Vagina (tissue), 2 donors: ENCODE measurements at places on chromosomes 3 and 15. TPM values are rescaled to one million over a fixed set of nuclear protein-coding genes. Genes with fewer than 3 reads are reported as not detected.

The CCR3 gene
- total RNA-seq = not detected

The ANKRD63 gene
- not detected for total RNA-seq

The NMNAT3 gene
- 17.4 TPM for total RNA-seq

The CHL1 gene
- 25.8 TPM for total RNA-seq

The NEK10 gene
- not detected for total RNA-seq

The SCN10A gene
- total RNA-seq = not detected

The CRABP1 gene
- total RNA-seq = not detected

- H3K4me3 ChIP-seq = no peak overlapping the region
- H3K27ac ChIP-seq = peak overlapping the region; percentile 49
- no peak for DNase-seq
- no peaks in the 10 kb centered on the region for H3K36me3 ChIP-seq
- no peaks in the 10 kb centered on the region for H3K27me3 ChIP-seq
Observed at GRCh38 chr15:98525661-98526001, 122.7 kb upstream of the IGF1R start.

DNA sequence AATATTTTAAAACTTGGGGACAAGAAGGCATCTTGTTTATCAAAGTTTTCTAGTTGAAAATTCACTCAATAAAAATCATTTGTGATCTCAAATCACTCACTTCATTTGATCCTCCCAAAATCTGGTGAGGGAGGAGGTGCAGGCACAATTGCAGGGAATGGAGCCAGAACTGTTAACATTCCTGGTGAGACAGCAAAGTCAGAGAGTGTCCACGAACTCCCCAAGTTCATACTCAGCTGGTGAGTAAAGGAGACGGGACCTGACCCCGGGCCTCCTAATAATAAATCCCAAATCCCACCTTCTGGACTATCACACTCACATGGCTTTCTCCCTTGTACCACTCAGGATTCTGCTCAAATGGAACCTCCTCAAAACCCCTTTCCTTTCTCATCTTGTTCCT, 252.3 kb upstream of the LRTM1 start:
- DNase-seq = no peak
- H3K4me1 ChIP-seq = no peaks in the 10 kb centered on the region
- H3K36me3 ChIP-seq = no peaks in the 10 kb centered on the region
- H3K4me3 ChIP-seq = no peak overlapping the region

DNA sequence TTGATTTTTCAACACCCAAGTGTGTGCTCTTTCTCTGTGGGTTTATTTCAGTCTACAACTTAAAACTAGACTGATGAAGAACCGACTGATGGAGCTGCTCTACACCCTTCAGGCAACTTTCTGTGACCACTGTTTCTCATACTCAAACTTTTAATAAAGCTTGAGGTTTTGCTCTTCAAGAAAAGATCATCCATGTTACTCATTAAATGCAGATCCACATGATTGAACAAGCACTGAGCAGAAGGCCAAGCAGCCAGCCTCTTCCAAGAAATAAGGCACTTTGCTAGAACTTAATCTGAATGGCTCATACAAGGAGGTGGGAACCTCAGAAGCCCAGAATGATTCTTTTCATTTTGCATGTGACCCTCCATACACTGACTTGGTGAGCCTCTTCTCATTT, 8.7 kb downstream of the SLC27A2 start:
- no peaks in the 10 kb centered on the region for H3K27me3 ChIP-seq
- H3K36me3 ChIP-seq = no peaks in the 10 kb centered on the region
- no peak overlapping the region for H3K27ac ChIP-seq
- no peak for DNase-seq
- no peaks in the 10 kb centered on the region for H3K4me1 ChIP-seq

- no peak overlapping the region for H3K27ac ChIP-seq
- H3K36me3 ChIP-seq = no peaks in the 10 kb centered on the region
- H3K4me3 ChIP-seq = no peak overlapping the region
- peaks cover 11% of the 10 kb centered on the region for H3K4me1 ChIP-seq
- H3K27me3 ChIP-seq = no peaks in the 10 kb centered on the region
Observed at GRCh38 chr3:43015572-43015971, 36.5 kb downstream of the GASK1A start.

DNA sequence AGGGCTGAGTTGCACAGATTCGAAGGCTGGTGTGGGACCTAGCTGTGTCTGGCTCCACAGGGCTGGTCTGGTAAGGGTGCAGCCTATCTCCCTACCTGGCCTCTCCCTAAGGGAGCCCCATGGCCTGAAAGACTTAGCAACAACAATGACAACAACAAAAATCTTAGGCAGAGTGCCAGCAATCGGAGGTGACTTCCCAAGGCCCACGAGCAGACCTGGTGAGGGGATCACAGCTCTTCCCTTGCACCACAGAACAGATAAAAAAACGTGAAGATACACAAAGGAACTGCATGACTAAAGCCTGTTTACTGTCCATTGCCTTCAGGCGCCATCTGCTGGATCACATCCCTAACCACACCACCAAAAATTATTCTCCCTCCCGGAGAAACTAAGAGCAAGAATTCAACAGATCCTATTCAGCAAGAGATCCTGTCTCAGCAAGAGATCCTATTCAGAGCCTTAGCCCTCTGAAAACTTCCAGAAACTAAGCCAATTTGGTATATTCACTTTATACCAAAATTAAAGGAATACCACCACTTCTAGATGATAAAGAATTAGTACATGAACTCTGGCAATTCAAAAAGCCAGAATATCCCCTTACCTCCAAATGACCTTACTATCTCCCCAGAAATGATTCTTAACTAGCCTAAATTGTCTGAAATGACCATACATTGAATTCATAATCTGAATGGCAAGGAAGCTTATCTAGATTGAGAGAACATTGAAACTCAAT, 24.1 kb upstream of the OR5K4 start:
- no peak overlapping the region for H3K27ac ChIP-seq
- H3K4me3 ChIP-seq = no peak overlapping the region
- H3K36me3 ChIP-seq = no peaks in the 10 kb centered on the region
- DNase-seq = no peak
- H3K27me3 ChIP-seq = no peaks in the 10 kb centered on the region
- H3K4me1 ChIP-seq = no peaks in the 10 kb centered on the region

DNA sequence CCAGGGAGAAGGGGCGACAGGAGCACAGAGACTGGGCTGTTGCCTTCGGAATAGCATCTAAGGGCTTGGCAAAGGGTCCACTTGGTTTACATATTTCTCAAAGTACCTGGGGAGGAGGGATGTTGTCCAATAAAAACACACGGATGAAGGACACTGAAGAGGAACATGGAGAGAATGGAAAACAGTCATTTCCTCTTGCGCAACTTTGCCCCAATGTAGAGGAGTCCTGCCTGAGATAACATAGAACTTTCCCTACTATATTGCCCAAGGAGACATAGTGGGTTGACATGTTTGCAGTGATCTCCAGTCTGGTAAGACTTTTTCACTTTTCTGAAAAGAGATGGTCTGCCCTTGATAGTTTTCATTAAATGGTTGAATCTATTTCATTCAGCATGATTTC, 468.8 kb upstream of the SUCLG2 start:
- no peak for DNase-seq
- no peaks in the 10 kb centered on the region for H3K27me3 ChIP-seq
- H3K36me3 ChIP-seq = no peaks in the 10 kb centered on the region
- H3K4me1 ChIP-seq = no peaks in the 10 kb centered on the region
- no peak overlapping the region for H3K27ac ChIP-seq
- H3K4me3 ChIP-seq = no peak overlapping the region

- DNase-seq = no peak
- no peaks in the 10 kb centered on the region for H3K36me3 ChIP-seq
- H3K4me1 ChIP-seq = no peaks in the 10 kb centered on the region
- H3K4me3 ChIP-seq = no peak overlapping the region
- H3K27ac ChIP-seq = no peak overlapping the region
Observed at GRCh38 chr3:120756061-120756460, 13.5 kb downstream of the GTF2E1 start.

DNA sequence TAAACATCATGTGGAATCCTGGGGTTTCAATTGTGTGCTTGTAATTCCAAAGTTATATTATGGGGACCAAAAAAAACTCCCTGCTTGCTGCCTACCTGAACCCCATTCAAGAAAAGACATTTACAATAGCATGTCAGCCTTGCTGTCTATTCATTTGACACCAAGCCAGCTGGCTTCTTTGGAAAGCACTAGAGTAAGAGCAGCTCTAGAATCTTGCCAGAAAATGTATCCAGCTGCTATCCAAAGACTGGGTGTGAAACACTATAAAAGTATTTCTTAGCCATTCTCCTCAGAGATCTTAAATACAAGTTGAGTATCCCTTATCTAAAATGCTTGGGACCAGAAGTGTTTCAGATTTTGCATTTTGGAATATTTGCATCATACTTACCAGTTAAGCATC, 87.4 kb downstream of the RAD18 start:
- no peak overlapping the region for H3K27ac ChIP-seq
- H3K27me3 ChIP-seq = no peaks in the 10 kb centered on the region
- no peaks in the 10 kb centered on the region for H3K4me1 ChIP-seq
- DNase-seq = no peak
- no peak overlapping the region for H3K4me3 ChIP-seq
